CD8-positive, alpha-beta memory T cell (primary cell): ENCODE measurements at places on chromosomes 1 and 21.

- H3K27me3 ChIP-seq = no peaks in the 10 kb centered on the region
- no peak overlapping the region for H3K4me3 ChIP-seq
- H3K4me1 ChIP-seq = no peaks in the 10 kb centered on the region
- H3K27ac ChIP-seq = no peak overlapping the region
- DNase-seq = no peak
- no peaks in the 10 kb centered on the region for H3K36me3 ChIP-seq
Measured at GRCh38 chr1:40653851-40654537, 11.5 kb downstream of the RIMS3 start.

DNA sequence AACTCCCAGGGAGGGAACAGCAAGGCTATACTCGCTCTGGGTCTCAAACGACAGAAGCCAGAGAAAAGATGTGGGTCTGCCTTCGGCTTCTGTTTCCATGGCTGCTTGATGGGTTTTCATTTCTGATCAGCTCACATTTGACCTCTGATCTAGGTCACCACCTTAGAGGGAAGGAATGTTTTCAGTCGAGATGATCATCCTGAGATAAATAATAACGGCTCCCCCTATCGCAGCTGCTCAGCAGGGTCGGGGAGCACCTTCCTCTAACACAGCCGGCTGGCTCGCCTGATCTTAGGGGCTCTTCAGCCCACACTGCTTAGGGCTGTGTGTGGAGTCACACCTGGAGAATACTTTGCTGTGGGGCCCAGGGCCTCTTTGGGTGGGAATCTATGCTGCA, 53.1 kb upstream of the ZNF648 start:
- H3K4me1 ChIP-seq = no peaks in the 10 kb centered on the region
- no peak overlapping the region for H3K4me3 ChIP-seq
- H3K27ac ChIP-seq = no peak overlapping the region
- no peaks in the 10 kb centered on the region for H3K27me3 ChIP-seq

- H3K36me3 ChIP-seq = no peaks in the 10 kb centered on the region
- no peak overlapping the region for H3K27ac ChIP-seq
- peaks cover 5% of the 10 kb centered on the region for H3K27me3 ChIP-seq
- H3K4me3 ChIP-seq = no peak overlapping the region
- H3K4me1 ChIP-seq = no peaks in the 10 kb centered on the region
Measured at GRCh38 chr1:10861822-10862221, 65.4 kb upstream of the CASZ1 start.

- H3K4me3 ChIP-seq = no peak overlapping the region
- no peaks in the 10 kb centered on the region for H3K27me3 ChIP-seq
- no peak overlapping the region for H3K27ac ChIP-seq
- H3K4me1 ChIP-seq = no peaks in the 10 kb centered on the region
- DNase-seq = no peak
Measured at GRCh38 chr1:96833376-96833775, 111.8 kb downstream of the PTBP2 start.

DNA sequence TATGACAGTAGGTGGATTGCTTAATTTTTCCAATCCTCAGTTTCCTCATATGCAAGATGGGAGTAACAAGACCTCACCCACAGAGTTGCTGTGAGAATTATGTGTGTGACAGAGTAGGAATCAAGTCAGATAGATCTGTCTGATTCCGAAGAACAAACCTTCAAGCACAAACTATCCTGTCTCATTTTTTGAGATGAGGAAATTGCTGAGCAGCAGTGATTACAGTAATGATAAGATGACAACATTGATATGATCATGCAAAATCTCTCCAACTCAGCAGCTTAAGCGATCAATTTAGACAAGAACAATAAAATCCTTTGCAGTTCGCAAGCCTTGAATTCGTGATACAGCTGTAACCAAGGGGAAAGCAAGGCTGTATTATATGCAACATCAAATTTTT, 474.1 kb downstream of the OMA1 start:
- H3K36me3 ChIP-seq = no peaks in the 10 kb centered on the region
- no peaks in the 10 kb centered on the region for H3K27me3 ChIP-seq
- no peaks in the 10 kb centered on the region for H3K4me1 ChIP-seq

DNA sequence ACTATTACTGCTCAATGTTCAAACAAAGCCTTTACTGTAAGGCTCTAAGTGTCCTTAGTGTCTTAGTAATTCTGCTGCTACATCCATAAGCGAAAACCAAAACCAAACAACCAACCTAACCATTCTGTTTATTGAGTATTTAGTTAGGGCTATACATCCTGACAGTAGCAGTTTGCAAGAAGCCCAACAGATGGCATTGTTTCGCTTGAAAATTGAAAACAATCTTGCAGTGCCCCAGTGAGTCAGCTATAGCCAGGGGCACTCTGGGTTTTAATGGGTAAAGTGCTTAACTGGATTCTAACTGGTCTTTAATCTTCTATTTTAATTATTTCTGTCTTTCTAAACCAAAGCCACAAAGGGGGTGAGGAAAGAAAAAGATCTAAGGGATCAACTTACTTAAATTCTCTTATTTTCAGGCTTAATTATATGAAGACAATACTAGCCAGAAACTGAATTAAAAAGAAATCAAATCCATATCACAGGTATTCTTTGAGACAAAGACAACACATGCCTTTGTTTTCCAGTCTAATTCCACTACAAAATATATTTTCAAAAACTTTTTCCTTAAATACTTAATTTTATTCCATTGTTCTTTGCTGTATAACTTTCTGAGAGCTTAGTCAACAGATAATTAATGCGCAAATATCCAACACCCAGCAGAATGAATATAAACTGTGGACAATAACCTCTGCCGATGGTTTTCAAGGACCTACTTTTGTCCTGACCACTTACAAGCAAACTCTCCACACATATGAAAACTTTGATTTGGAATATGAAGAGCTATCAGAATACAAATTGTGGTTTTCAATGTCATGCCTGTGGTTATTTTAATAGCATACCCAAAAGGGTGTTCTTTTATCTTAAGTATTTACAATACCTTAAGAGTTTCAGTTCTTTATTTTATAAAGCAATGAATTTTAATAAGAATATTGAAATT, 15.2 kb downstream of the POGZ start:
- H3K27me3 ChIP-seq = no peaks in the 10 kb centered on the region
- peak; percentile 44 for DNase-seq
- H3K36me3 ChIP-seq = peaks cover 11% of the 10 kb centered on the region
- no peak overlapping the region for H3K27ac ChIP-seq

DNA sequence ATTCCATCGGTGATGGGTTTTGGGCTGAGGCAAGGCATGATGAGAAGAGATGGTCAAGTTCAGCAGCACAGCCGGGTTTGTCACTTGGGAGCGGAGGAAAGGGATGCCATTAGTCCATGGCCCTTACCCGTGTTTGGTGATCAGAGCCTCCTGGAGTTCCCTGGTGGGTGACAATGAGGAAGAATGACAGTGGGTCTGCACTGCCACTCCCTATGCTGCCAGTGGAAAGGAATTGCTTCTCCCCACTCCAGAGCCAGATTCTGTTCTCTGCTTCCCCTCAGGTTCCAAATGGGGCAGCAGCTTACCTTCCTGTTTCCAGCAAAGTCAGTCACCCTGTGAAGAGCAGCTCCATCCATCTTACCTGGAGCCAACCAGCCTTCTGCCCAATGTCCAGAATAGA, 393.1 kb downstream of the PTPRU start:
- no peak for DNase-seq
- no peak overlapping the region for H3K4me3 ChIP-seq
- H3K27me3 ChIP-seq = no peaks in the 10 kb centered on the region

DNA sequence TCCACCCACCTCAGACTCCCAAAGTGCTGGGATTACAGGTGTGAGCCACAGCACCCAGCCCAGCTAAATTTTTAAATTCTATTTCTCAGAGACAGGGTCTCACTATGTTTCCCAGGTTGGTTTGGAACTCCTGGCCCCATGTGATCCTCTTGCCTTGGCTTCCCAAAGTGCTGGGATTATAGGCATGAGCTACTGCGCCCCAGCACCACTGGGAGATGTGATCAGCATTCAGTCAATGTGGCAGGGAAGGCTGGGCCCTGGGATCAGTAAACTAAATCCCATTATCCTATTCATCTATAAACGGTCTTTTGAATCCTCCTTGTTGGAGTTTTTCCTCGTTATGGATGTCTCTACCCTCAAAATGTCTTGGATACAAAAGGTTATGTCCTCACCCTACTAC, 113.5 kb downstream of the PGBD5 start:
- no peak overlapping the region for H3K4me3 ChIP-seq
- no peak overlapping the region for H3K27ac ChIP-seq
- no peaks in the 10 kb centered on the region for H3K36me3 ChIP-seq
- no peaks in the 10 kb centered on the region for H3K27me3 ChIP-seq

DNA sequence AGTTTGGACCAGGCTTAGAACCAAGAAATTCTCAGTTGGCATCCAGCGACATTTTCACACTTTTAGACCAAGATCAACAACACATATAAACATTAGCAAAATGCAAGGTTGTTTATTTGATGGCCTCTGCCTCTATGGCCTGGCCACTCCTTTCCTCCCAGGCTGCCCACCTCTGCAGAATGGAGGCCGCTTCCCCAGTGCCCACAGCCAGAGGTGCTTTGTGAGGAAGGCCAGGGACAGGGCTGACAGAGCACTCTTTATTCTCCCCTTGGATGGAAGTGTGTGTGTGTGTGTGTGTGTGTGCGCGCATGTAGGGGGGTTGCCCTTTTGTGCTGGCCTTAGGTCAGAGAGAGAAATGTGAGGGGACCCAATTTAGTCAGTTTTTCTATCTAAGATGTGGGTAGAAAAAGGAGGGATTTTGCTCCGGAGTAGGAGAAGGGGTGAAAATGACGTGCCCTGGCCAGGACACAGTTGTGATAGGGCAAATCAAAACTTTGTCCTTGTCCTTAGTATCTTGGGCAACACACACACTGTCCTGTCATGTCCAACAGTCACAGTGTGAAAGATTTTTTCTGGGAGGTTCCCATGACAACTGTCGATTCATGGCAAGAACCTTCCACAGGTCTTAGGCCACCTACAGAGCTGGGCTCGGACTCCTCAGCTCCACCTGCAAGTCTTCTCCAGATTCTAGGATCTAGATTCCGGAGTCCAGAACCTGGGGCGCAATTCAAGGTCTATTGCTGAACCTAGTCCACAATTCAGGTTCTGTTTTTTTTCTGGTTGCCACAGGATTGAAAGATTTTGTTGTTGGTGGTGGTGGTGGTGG, 104.9 kb upstream of the SLC2A1 start:
- no peak overlapping the region for H3K4me3 ChIP-seq
- no peak overlapping the region for H3K27ac ChIP-seq
- peaks cover 12% of the 10 kb centered on the region for H3K4me1 ChIP-seq
- DNase-seq = no peak
- no peaks in the 10 kb centered on the region for H3K36me3 ChIP-seq

- H3K27ac ChIP-seq = no peak overlapping the region
- no peaks in the 10 kb centered on the region for H3K4me1 ChIP-seq
- no peaks in the 10 kb centered on the region for H3K36me3 ChIP-seq
- no peak overlapping the region for H3K4me3 ChIP-seq
Measured at GRCh38 chr1:29488086-29488793, 251.9 kb downstream of the PTPRU start.

- H3K4me3 ChIP-seq = no peak overlapping the region
- H3K27me3 ChIP-seq = no peaks in the 10 kb centered on the region
- DNase-seq = no peak
- H3K27ac ChIP-seq = no peak overlapping the region
Measured at GRCh38 chr21:38333301-38334272, 76.8 kb downstream of the KCNJ15 start.
